ENCODE measurements at places on chromosomes 5 and 9. TPM values are rescaled to one million over a fixed set of nuclear protein-coding genes. Genes with fewer than 3 reads are reported as not detected.

The CSF2 gene
- polyA plus RNA-seq, result not detected

The MCC gene
- polyA plus RNA-seq, result 28.4 TPM

The ZBED3 gene
- polyA plus RNA-seq, result 35.2 TPM

The BHMT2 gene
- 42.3 TPM for polyA plus RNA-seq

The DMRT2 gene
- polyA plus RNA-seq, result 2.0 TPM

The CDKN2B-AS1 gene
- not detected for polyA plus RNA-seq

The PCDHGB4 gene
- polyA plus RNA-seq, result 6.5 TPM

The C9 gene
- polyA plus RNA-seq, result 0.32 TPM

The CER1 gene
- polyA plus RNA-seq, result 0.89 TPM

GRCh38 chr5:127375544-127376091 lies 85.0 kb downstream of the MEGF10 start:
- DNase-seq, result no peak

DNA sequence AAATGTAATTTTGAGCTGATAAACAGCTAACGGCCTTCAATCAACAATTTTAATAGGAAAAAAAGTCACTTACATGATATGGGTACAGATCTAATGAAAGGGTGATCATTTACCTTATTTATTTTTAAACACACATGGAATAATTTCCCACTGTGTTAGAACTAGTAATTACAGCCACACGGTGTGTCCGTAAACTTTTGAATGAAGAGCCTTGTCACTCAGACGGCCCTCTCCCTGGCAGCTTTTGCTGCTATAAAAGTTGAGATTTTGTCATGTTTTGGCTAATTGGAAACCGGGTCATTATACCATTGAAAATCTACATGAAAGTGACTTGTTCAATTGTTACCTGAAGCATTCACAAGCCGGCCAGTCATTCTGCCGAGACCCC lies 15.7 kb downstream of the CFAP77 start:
- DNase-seq, result no peak

- no peak for DNase-seq
These were observed 58.1 kb downstream of the GOLPH3 start for GRCh38 chr5:32115985-32116384.

- DNase-seq, result no peak
These were observed 34.0 kb downstream of the CDK5RAP2 start for GRCh38 chr9:120545701-120546550.

DNA sequence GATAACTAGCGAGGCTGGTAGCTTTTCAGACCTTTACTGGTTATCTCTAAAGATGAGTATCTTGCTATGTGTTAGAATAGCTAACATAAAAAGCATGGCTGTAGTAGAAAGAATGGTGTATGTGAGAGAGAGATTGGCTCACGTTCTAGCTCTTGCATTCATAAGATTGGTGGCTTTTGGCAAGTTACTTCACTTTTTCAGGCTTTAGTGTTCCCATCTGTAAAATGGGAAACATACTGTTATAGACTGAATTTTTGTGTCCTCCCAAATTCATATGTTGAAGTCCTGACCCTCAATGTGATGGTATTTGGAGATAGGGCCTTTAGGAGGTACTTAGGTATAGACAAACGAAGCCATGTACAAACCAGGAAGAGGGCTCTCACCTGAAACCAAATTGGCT lies 302.4 kb upstream of the KLF4 start:
- no peak for DNase-seq

GRCh38 chr9:75188756-75189155 lies 100.4 kb downstream of the OSTF1 start:
- DNase-seq, result no peak

DNA sequence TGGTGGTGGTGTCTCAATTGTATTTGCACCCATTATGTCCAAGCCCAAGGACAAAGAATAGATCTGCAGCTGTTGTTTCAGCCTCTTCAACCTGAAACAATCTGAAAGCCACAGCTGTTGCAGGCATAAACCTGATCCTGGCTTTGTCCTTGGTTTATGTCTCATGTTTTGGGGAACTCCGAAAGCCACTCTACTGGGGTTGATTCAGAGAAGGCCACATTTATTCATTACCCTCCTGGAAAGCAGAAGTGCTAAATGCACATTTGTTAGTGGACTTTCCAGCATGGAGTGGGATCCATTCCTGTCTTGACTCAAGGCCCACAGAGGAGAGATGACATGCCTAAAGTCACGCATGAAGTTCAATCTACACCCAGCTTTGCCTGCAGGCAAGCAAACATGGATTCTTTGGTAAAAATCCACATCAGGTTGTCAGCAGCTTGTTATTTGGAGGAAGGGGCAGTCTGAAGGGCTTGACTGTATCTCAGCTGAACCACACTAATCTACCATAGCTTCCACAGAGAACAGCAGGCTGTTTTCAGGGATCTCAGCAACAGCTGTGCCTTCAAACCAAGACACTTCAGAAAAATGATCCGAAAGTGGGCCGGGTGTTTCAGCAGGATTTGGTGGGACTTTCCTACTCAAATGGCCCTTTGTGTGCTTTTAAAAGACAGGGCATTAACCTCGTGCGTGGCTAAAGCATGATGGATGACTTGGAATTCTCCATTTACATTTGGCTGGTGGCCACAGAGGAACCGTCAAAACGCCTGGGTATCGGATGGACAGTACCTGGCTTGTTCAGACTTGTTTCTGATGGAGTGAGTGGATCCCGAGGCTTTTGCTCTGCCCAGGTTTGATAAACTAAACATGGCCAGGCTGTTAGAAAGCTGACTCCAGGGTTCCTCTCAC lies 36.2 kb upstream of the ADAM19 start:
- no peak for DNase-seq

DNA sequence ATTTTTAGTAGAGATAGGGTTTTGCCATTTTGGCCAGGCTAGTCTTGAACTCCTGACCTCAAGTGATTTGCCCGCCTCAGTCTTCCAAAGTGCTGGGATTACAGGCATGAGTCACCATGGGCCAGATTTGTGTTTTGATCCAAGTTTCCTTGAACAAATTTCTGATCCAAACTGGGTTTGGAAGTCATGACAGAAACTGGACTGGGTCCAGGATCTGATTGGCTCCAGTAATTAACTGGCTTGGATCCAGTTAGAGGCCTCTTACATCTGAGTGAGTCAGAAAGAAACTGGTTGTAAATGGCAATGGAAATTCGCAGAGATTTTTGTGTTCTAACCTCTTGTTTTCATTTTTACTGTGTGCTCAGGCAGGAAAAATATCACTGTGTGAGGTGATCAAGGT lies 141.6 kb downstream of the SLC25A46 start:
- no peak for DNase-seq

DNA sequence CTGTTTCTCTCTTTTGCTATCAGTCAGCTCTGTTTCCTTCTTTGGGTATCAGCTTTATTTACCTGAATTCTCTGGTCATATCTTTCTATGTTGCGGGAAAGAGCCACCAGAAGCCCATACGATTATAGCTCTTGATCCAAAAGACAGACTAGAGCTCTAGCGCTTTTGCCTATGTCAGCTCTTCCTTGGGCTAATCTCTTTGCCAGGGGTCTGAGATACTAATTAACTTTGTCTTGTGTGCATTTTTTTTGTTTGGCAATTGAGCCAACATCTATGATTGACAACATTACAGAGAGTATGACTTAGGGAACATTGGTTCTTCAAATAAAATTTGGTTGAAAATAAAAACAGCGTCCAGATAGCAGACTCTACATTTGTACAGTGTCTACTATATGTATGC lies 603.0 kb downstream of the KCTD16 start:
- DNase-seq, result no peak

DNA sequence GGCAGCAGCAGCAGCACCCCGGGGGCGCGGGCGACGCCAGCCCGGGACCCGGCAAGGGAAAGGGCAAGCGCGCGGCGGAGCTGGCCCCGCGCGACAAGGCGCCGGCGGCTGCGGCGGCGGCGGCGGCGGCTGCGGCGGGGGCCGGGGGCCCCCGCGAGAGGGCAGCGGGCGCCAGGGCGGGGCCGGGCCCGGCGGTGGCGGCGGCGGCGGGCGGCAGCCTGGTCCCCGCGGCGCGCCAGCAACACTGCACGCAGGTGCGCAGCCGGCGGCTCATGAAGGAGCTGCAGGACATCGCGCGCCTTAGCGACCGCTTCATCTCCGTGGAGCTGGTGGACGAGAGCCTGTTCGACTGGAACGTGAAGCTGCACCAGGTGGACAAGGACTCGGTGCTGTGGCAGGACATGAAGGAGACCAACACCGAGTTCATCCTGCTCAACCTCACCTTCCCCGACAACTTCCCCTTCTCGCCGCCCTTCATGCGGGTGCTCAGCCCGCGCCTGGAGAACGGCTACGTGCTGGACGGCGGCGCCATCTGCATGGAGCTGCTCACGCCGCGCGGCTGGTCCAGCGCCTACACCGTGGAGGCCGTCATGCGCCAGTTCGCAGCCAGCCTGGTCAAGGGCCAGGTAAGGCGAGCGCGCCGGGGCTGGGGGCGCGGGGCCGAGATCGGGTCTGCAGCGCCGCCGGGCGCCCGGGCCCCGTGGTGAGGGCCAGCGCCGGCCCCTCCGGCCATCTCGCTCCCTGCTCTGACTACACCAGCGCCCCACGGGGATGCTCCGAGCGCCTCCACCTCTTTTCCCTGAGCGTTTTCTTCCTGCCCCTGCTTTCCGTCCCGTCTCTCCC lies at the start of gene UBE2QL1:
TSS of gene UBE2QL1 (plus strand) at position 238 of the 843 bp plus-strand sequence. CDS start at position 273, 35 bp downstream.
- DNase-seq, result no peak

- DNase-seq, result no peak
These were observed 91.3 kb downstream of the CD180 start for GRCh38 chr5:67105270-67105669.

GRCh38 chr9:73074176-73074708 lies 77.4 kb upstream of the ANXA1 start:
- DNase-seq, result no peak

DNA sequence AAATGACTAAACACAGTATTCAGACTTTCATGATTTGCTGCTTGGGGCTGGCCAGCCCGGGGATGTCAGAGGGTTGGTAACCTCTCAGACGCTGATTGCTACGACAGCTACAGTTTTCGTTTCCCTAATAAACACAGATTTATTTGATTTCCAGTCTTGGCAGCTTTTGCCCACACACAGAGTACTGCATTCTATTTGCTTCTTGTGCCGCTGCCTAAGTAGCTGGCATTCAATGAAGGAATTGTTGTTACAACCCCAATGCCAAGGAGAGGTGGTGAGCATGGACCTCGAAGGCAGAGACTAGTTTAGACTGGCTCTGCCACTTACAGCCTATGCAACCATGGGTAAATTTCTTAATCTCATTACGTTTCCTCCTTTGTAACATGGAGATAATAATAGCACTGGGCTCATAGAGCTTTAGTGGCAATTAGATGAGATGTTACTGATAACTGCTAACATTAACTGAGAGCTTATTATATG lies 247.1 kb upstream of the PANK3 start:
- no peak for DNase-seq

GRCh38 chr5:105587963-105588662 lies 2025.5 kb upstream of the NUDT12 start:
- DNase-seq, result no peak

DNA sequence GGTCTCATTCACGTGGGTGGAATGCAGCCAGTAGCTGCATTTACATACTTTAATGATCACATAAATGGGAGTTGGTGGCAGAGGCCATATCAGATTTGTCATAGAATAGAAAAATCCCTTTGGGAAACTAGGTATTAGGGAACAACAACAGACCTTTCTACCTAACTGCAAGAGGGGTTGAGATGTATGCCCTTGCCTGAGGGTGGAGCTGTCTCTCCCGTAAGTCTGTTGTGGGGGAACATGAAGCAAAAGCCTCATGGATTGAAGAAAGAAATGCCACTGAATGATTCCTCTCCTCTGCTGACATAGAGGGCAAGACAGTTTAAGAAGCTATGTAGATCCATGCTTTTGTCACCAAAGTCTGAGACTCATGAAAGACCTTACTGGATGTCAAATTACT lies 461.3 kb downstream of the SPOCK1 start:
- no peak for DNase-seq

DNA sequence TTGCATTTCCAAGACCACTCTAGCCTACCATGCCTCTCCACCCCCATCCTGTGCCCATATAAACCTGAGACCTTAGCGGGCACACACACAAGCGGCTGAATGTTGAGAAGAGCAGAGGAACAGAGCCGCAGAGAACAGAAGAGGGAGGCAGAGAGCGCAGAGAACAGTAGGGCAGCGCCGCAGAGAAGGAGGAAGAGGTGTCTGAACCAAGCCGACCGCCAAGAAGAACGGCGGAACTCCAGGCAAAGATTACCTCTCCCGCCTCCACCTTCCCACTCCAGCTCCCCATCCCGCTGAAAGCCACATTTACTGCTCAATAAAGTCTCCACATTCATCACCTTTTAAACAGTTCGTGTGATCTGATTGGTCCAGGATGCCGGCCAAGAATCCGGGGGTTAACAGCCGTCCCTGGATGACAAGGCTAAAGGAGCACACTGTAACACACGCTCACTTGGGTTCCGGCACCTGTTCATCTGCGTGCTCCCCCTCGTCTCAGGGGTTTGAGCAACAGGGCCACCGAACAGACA lies 33.2 kb downstream of the GRIN3A start:
- no peak for DNase-seq

DNA sequence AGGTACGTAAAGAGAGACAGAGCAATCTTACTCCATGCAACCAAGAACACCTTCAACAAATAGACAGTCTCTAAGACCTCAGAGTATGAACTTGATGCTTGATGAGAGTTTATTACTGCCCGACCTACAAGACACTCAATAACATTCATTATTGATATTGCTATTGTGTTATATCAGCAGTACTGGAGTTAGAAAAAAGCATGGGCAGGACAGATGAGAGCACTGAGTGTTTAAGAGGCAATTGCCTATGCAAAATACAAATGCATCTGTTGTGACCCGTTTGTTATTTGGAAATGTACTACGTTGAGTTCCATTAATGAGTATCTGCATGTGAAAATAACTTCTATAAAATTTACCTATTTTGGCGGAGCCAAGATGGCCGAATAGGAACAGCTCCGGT lies 8.1 kb upstream of the MARCOL start:
- no peak for DNase-seq

- no peak for DNase-seq
These were observed 48.2 kb downstream of the ADAMTS2 start for GRCh38 chr5:179297026-179297425.

DNA sequence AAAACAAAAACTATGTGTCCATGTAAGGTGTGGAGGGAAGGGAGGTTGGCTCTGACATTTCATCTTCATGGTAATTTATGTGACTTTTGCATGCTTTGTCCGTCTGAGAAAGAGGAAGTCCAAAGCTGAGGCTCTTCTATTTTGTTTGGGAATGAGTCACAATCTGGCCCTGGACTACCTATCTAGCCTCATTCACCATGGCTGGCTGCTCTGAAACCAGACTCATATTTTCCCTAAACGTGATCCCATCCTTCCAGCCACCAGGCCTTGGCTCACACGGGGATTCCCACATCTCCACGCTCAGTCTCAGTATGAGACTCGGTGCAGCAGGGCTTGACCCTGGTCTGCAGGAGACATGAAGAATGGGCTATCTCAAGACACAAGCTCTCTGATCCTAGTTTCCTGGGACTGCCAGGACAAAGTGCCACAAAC lies 672.8 kb downstream of the ACTL7B start:
- DNase-seq, result no peak

GRCh38 chr9:107874137-107874536 lies 384.6 kb upstream of the KLF4 start:
- DNase-seq, result no peak

- DNase-seq, result no peak
These were observed 19.5 kb downstream of the THBS4 start for GRCh38 chr5:80054682-80055081.

- DNase-seq, result no peak
These were observed 572.1 kb downstream of the TLE4 start for GRCh38 chr9:80143899-80144298.

All from renal cortex interstitium (tissue), 15 donors.